Epithelial cell of proximal tubule (primary cell): ENCODE measurements at places on chromosomes 4 and X. TPM values are rescaled to one million over a fixed set of nuclear protein-coding genes. Genes with fewer than 3 reads are reported as not detected.

DNA sequence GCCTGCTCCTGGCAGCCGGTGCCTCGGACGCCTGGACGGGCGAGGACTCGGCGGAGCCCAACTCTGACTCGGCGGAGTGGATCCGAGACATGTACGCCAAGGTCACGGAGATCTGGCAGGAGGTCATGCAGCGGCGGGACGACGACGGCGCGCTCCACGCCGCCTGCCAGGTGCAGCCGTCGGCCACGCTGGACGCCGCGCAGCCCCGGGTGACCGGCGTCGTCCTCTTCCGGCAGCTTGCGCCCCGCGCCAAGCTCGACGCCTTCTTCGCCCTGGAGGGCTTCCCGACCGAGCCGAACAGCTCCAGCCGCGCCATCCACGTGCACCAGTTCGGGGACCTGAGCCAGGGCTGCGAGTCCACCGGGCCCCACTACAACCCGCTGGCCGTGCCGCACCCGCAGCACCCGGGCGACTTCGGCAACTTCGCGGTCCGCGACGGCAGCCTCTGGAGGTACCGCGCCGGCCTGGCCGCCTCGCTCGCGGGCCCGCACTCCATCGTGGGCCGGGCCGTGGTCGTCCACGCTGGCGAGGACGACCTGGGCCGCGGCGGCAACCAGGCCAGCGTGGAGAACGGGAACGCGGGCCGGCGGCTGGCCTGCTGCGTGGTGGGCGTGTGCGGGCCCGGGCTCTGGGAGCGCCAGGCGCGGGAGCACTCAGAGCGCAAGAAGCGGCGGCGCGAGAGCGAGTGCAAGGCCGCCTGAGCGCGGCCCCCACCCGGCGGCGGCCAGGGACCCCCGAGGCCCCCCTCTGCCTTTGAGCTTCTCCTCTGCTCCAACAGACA is 4.4 kb downstream of the SOD3 start:
- DNase-seq = no peak

DNA sequence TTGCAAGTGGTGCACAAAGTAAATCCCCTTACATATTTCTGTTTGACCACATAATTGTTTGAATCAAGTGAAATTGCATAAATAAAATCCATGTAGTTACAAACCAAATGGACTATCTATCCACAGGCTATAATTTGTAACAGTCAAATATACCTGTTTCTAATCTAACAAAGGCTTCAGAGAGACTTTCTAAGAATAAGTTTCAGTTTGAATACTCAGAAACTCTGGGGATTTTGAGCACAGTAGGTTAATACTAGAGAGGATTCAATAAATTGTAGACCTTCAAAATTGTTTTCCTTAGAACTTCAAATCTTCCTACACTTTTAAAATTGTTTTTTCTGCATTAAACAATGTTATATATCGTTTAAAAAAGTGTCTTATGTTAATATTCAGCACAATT is 1250.1 kb downstream of the NLGN4X start:
- no peak for DNase-seq

- DNase-seq = no peak
Observed at GRCh38 chr4:4637710-4638109, 95.9 kb upstream of the STX18 start.

KLHL4 gene
- 0.51 and 0.58 TPM in 2 replicates for total RNA-seq

AR gene
- 0.40 TPM in 1 of 2 replicates, not detected in the other for total RNA-seq

NSUN7 gene
- 3.3 and 4.6 TPM in 2 replicates for total RNA-seq

DNA sequence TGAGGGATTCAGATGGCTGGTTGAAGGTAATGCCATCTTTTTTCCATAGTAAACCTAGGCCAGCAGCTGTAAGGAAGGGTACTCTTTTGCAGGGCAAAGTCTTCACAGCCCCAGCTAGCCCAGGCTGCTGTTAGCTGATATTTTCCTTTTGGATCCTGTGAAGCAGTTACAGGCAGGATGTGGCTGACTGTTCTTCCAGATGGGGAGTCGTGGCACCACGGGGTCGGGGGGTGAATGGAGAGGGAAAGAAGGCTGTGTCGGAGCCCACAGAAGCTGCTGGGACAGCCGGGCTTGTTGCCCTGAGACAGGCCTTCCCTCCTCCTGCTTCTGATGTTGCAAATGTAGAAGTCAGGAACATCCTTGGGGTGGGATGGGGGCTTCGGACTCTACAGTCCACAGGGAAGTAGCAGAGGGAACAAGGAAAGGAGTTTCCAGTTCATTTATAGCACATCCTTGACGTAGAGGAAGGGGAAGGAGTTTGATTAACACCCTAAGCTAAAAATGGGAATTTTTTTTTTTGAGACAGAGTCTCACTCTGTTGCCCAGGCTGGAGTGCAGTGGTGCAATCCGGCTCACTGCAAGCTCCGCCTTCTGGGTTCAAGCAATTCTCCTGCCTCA is 64.6 kb upstream of the TMEM150C start:
- no peak for DNase-seq

- no peak for DNase-seq
Observed at GRCh38 chr4:110296892-110297291, 98.5 kb upstream of the ELOVL6 start.

GRCh38 chr4:139050446-139050845 is 34.9 kb downstream of the NOCT start:
- no peak for DNase-seq

- no peak for DNase-seq
Observed at GRCh38 chr4:72886602-72887001, 182.9 kb downstream of the COX18 start.

LEF1 gene
- 1.2 and 4.2 TPM in 2 replicates for total RNA-seq

FOXR2 gene
- total RNA-seq = not detected in 2 replicates

KDR gene
- 0.29 and 1.4 TPM in 2 replicates for total RNA-seq

SHROOM3 gene
- total RNA-seq = 44.0 and 109 TPM in 2 replicates

GRCh38 chrX:1181170-1181569 is 31.3 kb downstream of the CRLF2 start:
- no peak for DNase-seq

- DNase-seq = no peak
Observed at GRCh38 chr4:95362906-95363558, 185.7 kb downstream of the UNC5C start.

- DNase-seq = no peak
Observed at GRCh38 chr4:20287246-20287645, 35.5 kb downstream of the SLIT2 start.

DNA sequence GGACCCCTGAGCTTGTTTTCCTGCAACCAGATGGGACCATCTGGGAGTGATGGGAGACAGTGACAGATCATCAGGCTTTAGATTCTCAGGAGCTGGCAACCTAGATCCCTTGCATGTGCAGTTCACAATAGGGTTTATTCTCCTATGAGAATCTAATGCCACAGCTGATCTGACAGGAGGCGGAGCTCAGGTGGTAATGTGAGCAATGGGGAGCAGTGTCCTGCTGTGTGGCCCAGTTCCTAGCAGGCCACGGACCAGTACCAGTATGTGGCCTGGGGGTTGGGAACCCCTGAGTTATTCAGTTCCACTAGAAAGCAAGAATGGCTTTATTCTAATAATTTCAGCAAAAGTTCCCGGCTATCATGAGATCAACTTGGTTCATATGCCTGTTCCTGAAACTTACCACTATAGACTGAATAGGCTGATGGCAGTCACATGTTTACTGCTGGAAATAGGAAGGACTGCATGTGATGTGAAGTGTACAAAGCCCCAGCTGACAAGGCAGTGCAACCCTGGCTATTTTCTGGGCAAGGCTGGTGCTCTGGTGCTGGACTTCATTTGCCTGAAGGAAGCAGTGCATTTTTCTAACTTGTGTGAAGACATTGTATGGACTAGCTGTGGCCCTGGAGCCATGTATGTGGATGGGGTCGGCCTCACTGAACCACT is 107.2 kb downstream of the SPRY1 start:
- DNase-seq = no peak

DNA sequence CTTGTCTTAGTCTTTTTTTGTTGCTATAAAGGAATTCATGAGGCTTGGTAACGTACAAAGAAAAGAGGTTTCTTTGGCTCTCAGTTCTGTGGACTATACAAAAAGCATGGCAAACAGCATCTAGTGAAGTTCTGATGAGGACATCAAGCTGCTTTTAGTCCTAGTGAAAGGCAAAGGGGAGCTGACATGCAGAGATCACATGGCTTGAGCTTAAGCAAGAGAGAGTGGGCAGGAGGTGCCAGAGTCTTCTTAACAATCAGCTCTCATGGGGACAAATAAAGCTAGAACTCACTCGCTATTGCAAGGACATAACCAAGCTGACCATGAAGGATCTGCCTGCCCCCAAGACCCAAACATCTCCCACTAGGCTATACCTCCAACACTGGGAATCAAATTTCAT is 1063.1 kb downstream of the PCDH7 start:
- DNase-seq = no peak

TMEM154 gene
- 11.8 and 21.9 TPM in 2 replicates for total RNA-seq

DNA sequence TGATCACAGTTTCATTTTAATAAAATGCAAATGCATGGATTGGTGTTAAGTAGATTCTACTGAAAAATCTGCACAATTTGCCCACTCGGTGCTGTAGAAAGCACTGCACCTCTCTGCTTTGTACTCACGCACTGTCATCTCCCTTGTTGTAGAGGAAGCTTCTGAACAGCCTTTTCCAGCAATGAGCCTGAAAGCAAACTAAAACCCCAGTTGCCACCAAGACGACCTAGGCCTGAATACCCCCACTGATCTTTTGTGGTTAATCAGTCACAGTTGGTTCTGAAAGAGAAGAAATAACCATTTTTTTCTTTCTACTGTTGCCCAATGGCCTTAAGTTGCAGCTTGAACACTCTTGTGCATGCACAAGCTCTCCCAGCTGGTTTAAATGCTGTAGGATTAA is 229.8 kb downstream of the NLGN4X start:
- DNase-seq = no peak

DNA sequence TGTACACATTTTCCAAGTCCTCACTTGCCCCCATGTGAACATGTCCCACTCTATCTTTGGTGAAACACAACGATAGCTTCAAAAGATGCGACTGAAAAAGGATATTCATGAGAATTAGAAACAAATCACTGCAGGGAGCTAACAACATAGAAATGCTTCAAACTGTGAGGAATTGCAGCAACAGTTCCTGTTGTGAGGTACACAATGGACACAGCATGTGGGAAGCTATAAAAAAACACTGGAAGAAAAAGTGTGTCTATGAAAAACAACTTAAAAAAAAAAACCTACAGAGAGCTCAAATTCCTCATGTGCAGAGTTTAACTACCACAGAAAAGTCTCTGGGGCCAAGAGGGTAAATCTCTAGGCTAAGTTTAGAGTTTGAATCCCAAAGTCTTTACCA is 51.6 kb upstream of the BLTP1 start:
- DNase-seq = no peak

DNA sequence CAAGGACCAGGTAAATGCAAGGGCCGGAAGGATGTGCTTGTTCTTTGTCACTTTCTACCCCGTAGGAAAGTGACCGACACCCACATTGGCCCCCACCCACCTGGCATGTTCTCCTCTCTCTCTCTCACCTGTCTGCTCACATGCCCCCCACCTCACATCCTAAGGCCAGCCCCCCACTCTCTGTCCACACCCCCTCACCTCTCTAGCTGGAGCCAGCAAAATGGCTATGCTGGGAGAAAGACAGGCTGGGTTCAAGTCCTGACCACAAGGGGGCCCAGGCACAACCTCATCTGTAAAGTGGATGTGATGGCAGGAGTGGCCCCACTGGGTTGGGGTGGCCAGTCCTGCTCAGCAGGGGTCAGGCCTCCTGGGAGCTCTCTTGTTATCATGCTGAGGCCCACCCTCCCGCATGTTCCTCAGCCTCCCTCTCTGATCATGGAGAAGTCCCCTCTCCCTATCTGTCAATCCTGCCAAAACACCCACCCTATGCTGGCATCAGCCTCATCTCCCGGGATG is 1.7 kb upstream of the PPP2R2C start:
- no peak for DNase-seq

STK32B gene
- 3.7 and 4.2 TPM in 2 replicates for total RNA-seq

GRCh38 chrX:17226736-17227135 is 148.3 kb upstream of the NHS start:
- DNase-seq = no peak

DNA sequence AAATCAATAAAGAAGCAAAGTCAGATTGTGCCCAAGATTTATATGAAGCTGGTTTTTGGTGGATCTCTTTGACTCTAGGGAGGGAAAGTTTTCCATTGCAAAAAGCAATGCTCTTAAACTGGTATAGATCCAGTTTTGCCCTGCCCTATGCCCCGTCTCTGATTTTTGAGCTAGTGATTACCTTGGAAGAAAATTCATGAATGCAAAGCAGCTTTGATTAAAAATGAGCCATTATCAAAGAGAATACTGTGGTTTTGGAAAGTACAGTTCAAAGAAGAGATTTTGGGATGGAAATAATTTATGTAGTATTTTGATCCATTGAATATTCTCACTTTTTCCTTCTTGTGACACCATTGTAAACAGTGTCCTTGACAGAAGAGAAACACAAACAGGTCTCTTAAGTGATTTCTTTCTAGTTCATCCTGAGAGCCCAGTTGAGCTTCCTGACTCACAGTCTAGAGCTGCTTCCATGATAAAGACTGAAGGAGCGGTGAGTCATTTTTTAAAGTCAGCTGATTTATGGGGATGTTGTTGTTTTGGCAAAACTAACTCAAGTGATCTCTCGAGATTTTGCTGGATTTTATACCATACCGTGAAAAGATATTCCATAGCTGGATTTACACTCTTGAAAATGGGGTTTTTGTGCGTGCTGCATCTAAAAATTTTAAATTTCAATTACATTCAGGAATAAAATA is 76.7 kb downstream of the AFF1 start:
- DNase-seq = peak; percentile 89
